ENCODE measurements at places on chromosomes 7 and 10. TPM values are rescaled to one million over a fixed set of nuclear protein-coding genes. Genes with fewer than 3 reads are reported as not detected.

The LRIT1 gene
- not detected for polyA plus RNA-seq

GRCh38 chr7:141562972-141563371 lies 11.8 kb downstream of the AGK start:
- no peaks in the 10 kb centered on the region for H3K36me3 ChIP-seq
- H3K27ac ChIP-seq, result no peak overlapping the region
- no peaks in the 10 kb centered on the region for H3K4me1 ChIP-seq

GRCh38 chr7:129123510-129123857 lies 21.0 kb upstream of the TSPAN33 start:
- H3K4me3 ChIP-seq, result no peak overlapping the region
- H3K4me1 ChIP-seq, result peaks cover 5% of the 10 kb centered on the region
- H3K36me3 ChIP-seq, result no peaks in the 10 kb centered on the region
- H3K27ac ChIP-seq, result no peak overlapping the region
- no peak for DNase-seq

The TMEM273 gene
- 6.4 TPM for polyA plus RNA-seq

DNA sequence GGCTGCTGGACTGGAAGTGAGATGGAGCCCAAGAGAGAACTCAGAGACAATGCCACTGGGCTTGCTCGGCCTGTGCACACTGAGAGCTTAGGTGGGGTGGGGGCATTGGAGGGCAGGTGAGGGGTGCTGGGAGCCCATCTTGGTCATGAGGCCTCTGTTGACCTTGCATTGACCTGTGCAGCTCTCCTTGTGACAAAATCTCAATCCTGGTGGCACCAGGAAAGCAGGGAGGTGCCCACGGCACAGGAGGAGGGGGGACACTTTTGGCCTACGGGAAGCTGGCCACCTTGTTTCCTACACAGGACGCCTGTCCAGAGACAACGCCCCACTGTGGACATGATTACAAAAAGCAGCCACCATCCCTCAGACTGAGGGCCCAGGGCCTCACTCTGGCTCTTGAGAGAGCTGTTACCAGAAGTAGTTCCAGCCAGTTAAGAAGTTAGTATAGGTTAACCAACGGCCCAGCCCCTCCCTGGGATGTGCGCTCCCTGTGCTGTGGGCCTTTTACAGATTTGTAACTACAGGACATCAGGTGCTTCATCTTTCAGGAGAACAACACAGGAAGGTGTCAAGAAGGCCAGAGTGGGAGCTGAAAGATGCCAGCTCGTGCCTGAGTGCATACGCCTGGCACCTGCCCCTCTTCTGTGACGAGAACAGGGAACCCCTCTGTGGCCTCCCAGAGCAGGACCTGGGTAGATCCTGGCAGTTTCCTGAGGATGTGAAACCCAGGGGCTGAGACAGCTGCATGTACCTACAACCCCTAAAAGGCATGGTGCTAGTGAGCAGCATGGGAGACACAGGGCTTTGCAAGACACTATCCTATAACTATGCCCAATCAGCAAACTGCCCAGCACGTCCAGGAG lies 10.3 kb downstream of the PKD1L1 start:
- H3K27me3 ChIP-seq, result no peaks in the 10 kb centered on the region
- H3K4me3 ChIP-seq, result no peak overlapping the region
- H3K4me1 ChIP-seq, result peaks cover 30% of the 10 kb centered on the region
- H3K36me3 ChIP-seq, result no peaks in the 10 kb centered on the region
- H3K27ac ChIP-seq, result no peak overlapping the region

- H3K4me1 ChIP-seq, result peaks cover 17% of the 10 kb centered on the region
- no peak overlapping the region for H3K4me3 ChIP-seq
- DNase-seq, result no peak
- H3K27me3 ChIP-seq, result no peaks in the 10 kb centered on the region
These were observed 81.8 kb downstream of the NT5C2 start for GRCh38 chr10:103111031-103111917.

DNA sequence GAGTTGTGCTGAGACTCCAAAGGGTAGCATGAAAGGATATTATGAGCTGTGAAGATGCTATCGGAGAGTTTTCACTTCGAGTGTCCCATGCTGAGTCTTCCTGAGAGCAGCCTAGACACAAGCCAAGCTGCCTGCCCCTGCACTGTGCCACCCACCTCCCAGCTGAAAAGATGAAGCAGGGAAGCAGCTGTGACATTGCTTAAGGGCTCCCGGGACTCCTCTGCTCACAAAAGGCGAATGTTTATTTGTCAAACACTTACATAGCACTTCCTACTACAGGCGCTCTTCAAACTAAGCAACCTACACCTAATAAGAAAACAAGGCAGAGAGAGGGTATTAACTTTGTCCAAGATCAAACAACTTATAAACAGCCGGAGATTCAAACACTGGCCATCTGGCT lies 95.6 kb downstream of the OSBPL3 start:
- no peaks in the 10 kb centered on the region for H3K36me3 ChIP-seq
- peaks cover 12% of the 10 kb centered on the region for H3K4me1 ChIP-seq
- no peaks in the 10 kb centered on the region for H3K27me3 ChIP-seq
- H3K4me3 ChIP-seq, result no peak overlapping the region
- no peak for DNase-seq
- peak overlapping the region; percentile 14 for H3K27ac ChIP-seq

The TLL2 gene
- 0.25 TPM for polyA plus RNA-seq

- DNase-seq, result no peak
- H3K27me3 ChIP-seq, result no peaks in the 10 kb centered on the region
- H3K27ac ChIP-seq, result no peak overlapping the region
- H3K4me1 ChIP-seq, result no peaks in the 10 kb centered on the region
These were observed 111.7 kb upstream of the MBL2 start for GRCh38 chr10:52883996-52884871.

The KLHL7 gene
- polyA plus RNA-seq, result 44.1 TPM

The OR6B1 gene
- polyA plus RNA-seq, result not detected

- no peak for DNase-seq
- no peaks in the 10 kb centered on the region for H3K27me3 ChIP-seq
- no peaks in the 10 kb centered on the region for H3K36me3 ChIP-seq
- H3K4me1 ChIP-seq, result no peaks in the 10 kb centered on the region
- H3K4me3 ChIP-seq, result no peak overlapping the region
These were observed 54.9 kb downstream of the KCNH2 start for GRCh38 chr7:150923196-150923595.

The EVX1 gene
- polyA plus RNA-seq, result not detected

DNA sequence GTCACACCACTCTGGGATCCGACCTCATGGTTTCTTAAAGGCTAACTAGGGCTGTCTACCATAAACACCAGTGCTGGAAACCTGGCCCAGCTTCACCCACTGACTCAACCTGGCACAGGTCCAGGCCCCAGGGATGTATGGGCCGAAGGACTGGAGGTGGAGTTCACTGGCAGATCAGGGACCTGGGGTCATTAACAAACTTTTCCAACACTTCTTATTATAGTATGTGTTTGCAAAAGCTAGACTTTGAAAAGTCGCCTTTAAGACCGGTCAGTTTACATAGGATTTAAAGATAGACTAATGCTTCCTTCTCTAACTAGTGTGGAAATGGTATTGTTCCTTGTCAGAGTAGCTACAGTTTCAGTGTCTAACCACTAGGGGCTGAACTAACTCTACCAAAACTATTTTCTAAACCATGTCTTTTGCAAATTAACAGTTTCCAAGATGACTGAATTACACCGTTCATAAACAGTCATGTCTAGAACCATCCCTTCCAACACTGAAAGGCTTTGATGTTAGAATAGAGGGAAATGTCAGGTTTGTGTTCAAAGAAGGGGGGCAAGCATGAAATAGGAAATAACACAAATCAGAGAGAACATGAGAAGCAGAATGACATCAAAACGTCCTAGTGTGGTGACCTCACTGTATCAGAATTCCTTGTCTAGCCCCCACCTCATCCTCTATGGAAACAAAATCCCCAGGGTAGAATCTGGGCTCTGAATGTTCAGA lies 29.7 kb downstream of the STN1 start:
- H3K27me3 ChIP-seq, result no peaks in the 10 kb centered on the region
- peaks cover 56% of the 10 kb centered on the region for H3K4me1 ChIP-seq
- DNase-seq, result peak; percentile 75
- H3K4me3 ChIP-seq, result no peak overlapping the region
- H3K27ac ChIP-seq, result peak overlapping the region; percentile 84

- H3K4me1 ChIP-seq, result peaks cover 1% of the 10 kb centered on the region
- H3K36me3 ChIP-seq, result no peaks in the 10 kb centered on the region
- H3K27me3 ChIP-seq, result peaks cover 13% of the 10 kb centered on the region
- H3K27ac ChIP-seq, result no peak overlapping the region
These were observed 93.9 kb downstream of the BMS1 start for GRCh38 chr10:42876476-42876875.

DNA sequence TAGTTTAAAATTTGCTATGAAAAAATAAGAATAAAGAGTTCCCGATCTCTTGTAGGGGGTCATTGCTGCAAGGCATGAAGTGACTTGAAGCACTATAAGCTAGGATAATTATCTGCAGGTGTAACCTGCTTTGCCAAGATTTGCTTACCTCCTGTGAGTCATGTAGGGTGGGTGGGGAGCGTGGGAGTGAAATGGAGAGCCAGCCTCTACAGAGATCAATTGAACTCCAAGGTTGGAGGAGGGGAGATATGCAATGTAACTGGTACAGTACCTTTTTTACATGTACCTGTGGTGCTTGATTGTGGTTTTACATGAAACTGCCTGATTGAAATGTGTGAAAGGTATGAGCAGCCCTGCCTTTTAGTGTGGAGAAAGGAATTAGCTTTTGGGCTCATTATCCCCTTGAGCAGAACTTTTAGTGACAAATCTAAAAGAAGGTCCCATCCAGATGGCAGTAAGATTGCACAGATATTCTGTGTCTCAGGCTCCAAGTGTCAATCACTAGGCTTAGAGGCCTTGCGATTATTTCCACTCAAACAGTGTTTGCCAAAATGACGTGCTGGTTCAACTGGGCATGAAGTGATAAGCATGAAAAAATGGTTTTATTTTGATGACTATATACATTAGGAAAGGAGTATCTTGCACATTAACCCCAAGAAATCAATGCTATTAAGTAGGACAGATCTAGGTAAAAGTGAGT lies 138.6 kb upstream of the GRB10 start:
- H3K27me3 ChIP-seq, result no peaks in the 10 kb centered on the region
- H3K4me3 ChIP-seq, result no peak overlapping the region
- no peak for DNase-seq
- no peaks in the 10 kb centered on the region for H3K4me1 ChIP-seq
- no peaks in the 10 kb centered on the region for H3K36me3 ChIP-seq

DNA sequence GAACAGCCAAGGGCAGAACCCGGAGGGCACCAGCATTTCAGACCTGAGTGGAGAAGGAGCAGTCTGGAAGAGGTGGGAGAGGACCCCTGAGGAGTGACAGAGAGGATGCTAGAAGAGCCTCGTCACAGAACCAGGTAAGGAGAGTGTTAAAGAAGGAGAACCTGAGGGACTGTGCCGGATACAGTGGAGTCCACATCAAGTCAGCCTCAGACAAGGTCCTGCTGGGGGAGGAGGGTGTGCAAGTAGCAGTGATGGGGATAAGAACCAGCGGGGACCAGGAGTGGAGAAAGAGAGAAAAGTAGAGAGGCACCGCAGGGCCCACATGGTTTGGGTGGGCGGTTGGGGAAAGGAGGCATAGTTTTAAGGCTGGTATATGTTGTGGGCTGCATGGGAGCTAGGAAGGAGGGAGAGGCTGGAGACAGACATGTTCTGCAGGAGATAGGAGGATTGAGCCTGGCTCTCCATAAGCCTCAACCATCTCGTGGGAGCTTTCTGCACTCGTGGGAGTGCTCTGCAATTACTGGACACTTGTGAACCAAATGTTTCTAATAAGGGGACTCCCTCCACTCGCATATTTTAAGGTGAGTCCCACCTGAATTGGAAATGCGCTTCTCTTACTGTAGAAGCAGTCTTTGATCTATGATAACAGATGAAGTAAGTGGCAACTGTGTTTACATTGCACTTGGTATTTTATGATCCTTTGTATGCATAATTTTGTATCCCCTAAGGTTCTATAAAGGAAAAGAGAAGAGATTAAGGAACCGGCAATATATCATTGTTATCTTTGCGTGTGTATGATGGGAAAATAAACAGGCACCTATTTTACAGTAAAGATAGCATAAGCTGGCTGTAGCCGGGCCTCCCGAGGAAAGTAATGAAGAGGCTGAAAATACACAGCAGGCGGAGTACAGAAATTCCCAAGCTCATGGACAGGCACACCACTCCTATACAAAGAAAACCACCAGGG lies 154.8 kb downstream of the ADAM12 start:
- H3K27me3 ChIP-seq, result no peaks in the 10 kb centered on the region
- no peaks in the 10 kb centered on the region for H3K4me1 ChIP-seq
- H3K27ac ChIP-seq, result no peak overlapping the region
- H3K36me3 ChIP-seq, result no peaks in the 10 kb centered on the region

The BEND7 gene
- 17.7 TPM for polyA plus RNA-seq

- no peaks in the 10 kb centered on the region for H3K36me3 ChIP-seq
- DNase-seq, result no peak
- H3K4me1 ChIP-seq, result no peaks in the 10 kb centered on the region
- no peaks in the 10 kb centered on the region for H3K27me3 ChIP-seq
These were observed 28.7 kb downstream of the ST8SIA6 start for GRCh38 chr10:17425584-17426262.

The TMEM178B gene
- polyA plus RNA-seq, result 3.6 TPM

GRCh38 chr10:637771-638195 lies 51.7 kb downstream of the DIP2C start:
- peaks cover 15% of the 10 kb centered on the region for H3K27me3 ChIP-seq
- no peaks in the 10 kb centered on the region for H3K36me3 ChIP-seq
- no peak for DNase-seq

GRCh38 chr7:117616694-117617093 lies 136.9 kb downstream of the CFTR start:
- no peaks in the 10 kb centered on the region for H3K27me3 ChIP-seq
- no peak overlapping the region for H3K27ac ChIP-seq
- no peak overlapping the region for H3K4me3 ChIP-seq

DNA sequence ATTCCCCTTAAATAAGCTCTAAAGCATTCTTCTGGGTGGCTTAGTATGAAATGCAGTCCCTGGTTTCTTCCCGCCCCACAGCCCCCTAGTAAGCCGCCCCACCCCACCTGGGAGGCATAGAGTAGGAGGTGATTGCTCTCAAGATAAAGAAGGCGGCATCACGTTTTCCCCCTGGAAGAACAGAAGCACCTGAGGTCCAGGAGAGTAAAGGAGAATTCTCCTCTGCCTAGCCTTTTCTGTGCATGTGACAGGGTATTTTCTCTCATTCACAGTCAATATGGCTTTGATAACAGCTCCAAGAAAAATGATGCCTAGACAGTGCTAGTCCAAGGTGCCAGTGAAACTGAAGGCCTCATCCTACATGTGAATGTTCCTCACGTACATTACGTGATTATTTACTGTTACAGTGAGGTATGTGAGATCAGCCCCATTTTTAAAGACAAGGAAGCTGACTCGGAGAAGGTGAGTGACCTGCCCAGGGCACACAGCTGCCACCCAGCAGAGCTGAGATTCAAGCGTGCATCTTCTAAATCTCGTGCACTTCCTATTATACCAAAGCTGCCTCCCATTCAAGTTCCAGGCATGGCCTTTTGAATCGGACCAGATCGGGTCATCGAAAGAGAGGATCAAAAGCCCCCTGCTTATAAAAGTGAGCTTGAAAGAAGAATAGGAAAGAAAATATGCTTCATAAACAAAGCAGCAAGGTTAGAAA lies 59.4 kb downstream of the FAM171A1 start:
- no peaks in the 10 kb centered on the region for H3K27me3 ChIP-seq
- DNase-seq, result no peak
- H3K4me1 ChIP-seq, result peaks cover 5% of the 10 kb centered on the region
- H3K36me3 ChIP-seq, result no peaks in the 10 kb centered on the region
- no peak overlapping the region for H3K4me3 ChIP-seq

GRCh38 chr7:120987280-120987679 lies 1.2 kb upstream of the CPED1 start:
- no peak overlapping the region for H3K4me3 ChIP-seq
- no peaks in the 10 kb centered on the region for H3K36me3 ChIP-seq
- no peaks in the 10 kb centered on the region for H3K27me3 ChIP-seq
- no peak overlapping the region for H3K27ac ChIP-seq
- DNase-seq, result no peak

The EMX2 gene
- polyA plus RNA-seq, result 0.17 TPM

The GRB10 gene
- 51.6 TPM for polyA plus RNA-seq

- no peak overlapping the region for H3K27ac ChIP-seq
- peaks cover 18% of the 10 kb centered on the region for H3K27me3 ChIP-seq
- peak; percentile 45 for DNase-seq
These were observed 11.3 kb downstream of the CPA2 start for GRCh38 chr7:130277763-130278643.

Data from left lung (tissue), 14 donors.